ENCODE measurements at places on chromosomes 16 and 17.

GRCh38 chr16:8677481-8677880, 3.1 kb downstream of the ABAT start:
- DNase-seq, result no peak

DNA sequence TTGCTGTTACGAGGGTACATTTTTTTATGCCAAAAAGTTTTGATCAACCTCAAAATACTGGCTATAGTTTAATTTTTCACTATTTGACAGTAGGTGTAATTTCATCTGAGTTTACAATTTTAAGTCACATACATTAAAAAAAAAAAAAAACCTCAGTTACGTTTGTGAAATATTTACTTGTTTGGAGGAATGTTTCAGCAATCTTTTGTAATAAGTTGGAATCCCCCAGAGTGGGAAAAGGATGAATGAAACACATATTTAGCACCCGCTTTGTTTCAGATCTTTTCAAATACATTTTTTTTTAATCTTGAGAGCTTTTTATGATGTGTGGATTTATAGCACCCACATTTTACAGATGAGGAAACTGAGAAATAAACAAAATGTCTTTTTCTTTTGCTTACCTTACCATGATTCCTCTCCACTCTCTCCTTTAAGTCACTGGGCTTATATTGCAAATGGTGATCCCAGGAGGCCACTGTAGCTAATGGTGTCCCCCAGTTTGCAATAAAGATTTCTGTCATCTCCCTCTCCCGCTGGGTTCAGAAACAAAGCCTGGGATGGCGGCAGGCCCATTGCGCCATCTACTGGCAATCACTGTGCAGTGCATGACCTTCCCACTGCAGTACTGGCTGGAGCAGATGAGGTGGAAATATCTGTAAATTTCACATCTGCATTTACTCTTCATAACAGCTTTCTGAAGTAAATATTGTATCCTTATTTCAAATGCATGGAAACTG, 27.7 kb downstream of the TBC1D3B start:
- DNase-seq, result no peak

- no peak for DNase-seq
Observed at GRCh38 chr17:60103957-60104356, 25.2 kb upstream of the HEATR6 start.

DNA sequence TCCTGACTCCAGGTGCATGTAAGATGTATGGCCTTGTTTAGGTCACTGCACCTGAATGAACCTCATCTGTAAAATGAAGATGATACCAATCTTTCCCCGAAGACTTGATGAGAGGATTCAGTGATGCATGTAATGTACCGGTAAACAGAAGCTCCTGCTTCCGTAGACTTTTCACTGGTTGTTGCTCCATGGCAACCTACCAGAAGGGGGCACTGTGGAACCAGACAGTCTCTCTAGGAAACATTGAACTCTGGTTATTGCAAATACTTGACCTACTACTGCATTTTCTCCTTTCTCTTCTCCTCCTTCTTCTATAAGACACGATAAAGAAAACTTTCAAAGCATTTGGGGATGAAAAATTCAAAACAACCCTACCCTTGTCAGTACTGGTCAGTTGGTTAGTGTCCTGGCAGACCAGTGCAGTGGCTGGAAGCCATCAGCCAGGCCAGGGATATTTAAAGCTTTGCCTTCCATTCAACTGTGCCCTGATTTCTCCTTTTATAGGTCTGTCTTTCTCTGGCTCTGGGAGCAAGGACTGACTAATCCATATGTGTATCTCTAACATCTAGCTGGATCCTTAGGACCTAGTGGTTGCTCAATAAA, 667.4 kb upstream of the SALL1 start:
- no peak for DNase-seq

DNA sequence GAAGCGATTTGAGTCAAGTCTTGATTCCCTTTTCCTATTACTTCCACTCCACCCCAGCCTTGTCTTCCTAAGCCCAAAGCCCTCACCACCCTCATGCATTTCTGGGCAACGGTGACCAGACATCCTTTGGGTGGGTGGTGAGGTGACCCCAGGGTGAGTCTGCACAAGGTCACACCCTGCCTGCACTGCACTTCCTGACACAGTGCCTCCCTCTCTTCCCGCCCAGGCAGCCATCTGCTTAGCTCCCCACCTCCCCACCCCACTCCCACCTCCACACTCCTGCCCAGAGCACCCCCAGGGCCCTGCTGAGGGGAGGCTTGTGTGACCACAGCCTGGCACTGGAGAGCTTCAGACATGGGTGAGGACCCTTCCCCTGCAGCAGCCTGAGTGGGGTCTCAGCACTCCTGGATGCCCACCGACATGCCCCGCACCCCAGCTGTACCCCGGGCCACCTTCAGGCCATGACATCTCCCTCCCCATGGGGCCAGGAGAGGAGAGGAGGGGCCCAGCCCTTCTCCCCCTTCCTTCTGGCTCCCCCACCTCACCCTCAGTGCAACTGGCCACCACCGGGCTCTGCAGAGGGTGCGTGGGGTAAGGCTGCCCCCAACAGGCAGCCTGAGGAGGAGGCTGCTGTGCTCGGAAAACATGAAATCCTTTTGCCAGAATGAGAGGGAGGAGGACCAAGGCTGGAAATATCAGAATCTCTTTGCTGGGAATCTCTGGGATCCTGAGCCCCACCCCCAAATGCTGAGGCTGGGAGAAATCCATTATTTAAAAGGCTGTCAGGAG, 68.6 kb downstream of the CCT6B start:
- no peak for DNase-seq

- no peak for DNase-seq
Observed at GRCh38 chr16:86942151-86943051, 364.1 kb downstream of the FOXL1 start.

DNA sequence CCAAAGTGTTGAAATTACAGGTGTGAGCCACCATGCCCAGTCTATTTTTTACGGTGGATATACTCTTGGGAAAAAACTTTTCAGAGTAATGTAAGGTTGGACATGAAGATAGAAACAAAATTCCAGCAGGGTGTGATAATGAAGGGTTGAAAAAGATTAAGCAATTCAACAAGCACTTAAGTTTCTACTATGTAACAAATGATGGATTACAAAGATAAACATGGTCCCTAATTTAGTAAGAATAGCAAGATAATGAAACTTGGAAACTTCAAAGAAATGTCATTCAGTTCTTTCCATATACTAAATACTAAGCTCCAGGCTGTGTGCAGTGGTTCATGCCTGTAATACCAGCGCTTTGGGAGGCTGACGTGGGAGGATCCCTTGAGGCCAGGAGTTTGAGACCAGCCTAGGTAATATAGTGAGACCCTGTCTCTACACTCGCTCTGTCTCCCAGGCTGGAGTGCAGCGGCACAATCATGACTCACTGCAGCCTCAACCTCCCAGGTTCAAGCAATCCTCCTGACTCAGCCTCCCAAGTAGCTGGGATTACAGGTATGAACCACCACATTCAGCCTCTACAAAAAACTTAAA, 31.0 kb downstream of the PSMD12 start:
- no peak for DNase-seq

GRCh38 chr17:82003411-82004381, 19.0 kb downstream of the CENPX start:
- DNase-seq, result no peak

DNA sequence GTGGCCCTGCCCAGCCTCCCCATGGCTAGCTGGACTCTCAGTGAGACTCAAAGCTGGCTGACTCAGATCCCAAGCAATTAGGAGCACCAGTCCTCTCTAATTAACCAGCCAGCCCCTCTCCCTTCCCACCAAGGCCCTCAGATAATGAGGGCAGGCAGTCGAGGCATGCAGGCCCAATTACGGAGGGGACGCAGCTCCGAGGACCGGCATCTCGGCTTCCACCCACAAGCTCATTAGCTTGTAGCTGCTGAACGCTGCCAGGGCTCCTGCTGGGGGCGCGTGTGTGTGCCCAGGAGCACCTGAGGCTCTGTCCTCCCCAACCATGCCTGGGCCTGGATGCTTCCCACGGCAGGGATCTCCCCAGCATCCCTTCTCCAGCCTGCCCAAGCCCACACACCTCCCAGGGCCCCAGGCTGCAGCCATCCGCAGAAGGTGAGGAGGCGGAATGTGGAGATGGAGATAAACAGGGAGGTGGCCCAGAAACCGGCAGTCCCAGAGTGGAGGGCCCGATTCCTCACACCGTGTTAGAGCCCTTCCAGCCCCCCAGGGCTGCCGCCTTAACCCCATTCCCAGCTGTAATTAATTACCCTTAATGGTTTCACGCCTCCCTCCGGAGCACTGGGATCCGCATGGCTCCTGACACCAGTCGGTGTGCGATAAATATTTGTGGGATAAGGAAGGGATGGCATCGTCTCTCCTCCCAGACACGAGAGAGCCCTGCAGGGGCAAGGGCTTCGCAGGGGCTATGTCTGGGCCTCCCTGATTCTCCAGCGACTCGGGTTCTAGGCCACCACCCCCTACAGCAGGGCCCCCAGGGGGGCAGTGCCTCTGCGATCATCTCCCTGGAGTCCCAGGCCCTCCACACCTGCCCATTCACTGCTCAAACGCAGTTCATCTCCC, 42.2 kb downstream of the RPH3AL start:
- no peak for DNase-seq

GRCh38 chr17:2406903-2407790, 6.3 kb upstream of the MNT start:
- no peak for DNase-seq

DNA sequence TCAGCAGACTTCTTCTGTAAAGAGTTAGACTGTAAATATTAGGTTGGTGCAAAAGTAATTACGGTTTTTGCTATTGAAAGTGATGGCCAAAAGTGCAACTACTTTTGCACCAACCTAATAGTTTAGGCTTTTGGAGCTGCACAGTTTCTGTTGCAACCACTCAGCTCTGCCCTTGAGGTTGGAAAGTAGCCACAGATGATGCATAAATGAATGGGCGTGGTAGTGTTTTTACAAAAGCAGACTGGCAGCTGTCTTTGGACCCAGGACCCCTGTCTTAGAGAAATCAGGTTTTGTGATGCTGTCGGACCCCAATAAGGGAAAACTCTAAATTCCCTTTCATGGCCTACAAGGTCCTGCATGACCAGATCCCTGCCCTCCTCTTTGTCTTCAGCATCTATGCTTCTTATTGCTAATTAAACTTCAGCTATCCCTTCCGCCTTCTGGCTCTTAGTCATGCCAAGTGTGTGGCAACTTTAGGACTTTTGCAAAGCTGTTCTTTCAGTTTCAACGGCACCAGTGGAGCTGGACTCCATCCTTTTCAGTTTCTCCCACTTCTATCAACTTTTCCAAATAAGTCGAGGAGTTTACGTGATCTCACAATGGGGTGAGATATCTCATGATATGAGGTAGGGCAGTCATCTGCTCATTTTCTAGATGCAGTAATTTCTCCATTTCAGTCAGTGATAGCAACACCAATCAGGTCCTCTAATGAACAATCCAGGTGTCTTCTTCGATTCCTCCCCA, 232.3 kb downstream of the XYLT1 start:
- DNase-seq, result no peak

DNA sequence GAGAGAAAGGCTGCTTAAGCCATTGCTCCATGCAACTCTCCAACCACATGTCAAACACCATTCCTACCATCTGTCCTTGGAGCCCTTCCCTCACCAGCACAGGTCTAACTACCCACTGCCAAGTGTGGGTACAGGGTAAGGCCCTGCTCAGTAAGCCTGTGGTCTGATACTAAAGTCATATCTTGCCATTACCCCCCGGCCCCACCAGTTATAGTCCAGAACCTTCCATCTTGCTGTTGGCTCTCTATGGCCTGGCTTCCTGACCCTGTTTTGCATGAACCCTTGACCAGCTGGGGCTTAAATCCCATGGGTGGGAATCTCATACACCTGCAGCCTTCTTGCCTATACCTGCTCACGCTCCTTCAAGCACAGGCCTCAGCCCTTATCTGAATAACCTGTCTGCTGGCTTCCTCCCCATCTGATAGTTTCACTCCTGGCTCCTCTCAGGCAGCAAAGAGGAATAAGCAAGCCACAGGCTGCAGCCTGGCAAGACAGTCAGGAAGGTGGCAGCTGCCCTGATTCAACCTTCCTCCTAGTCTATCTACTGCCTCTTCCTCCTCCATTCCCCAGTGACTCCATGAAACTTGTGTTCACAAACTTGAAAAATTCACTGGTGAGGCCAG, 64.1 kb downstream of the ZFHX3 start:
- no peak for DNase-seq

DNA sequence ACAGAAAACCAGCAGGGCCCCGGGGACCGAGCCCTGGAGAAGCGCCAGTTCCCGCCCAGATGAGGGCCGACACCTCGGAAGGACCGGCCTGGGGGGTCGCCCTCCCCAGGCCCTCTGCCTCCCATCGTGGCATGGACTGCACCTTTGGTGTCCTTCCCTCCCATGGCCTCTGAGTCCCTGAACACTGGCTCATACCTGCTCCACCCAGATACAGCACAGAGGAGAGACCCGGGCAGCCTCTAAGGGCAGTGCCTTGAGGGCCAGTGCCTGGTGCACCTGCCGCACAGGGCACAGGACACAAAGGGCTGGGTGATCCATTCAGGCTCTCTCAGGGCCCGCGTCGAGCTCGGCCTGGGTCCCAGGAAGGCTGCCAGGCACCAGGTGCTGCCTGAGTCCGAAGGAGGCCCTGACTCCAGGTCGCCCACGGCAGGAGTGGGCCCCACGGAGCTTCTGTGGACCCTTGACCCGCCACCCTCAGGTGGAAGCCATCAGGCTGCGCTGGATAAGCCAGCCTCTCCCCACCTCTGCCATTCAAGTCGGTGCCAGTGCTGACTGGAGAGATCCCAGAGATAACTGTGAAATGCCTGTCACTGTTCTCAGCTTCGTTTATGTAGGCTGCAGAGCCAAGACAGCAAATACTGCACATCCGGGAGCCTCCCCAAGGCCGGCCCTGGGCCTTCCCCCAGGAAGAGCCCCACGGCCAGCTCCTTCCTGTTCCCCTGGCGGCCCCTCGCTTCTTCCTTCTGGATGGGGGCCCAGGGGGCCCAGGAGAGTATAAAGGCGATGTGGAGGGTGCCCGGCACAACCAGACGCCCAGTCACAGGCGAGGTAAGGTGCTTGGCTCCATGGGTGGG, at the start of gene ZG16B:
TSS of gene ZG16B (plus strand) at position 803 of the 854 bp plus-strand sequence. CDS start 139 bp downstream, outside the sequence.
- no peak for DNase-seq

- DNase-seq, result no peak
Observed at GRCh38 chr16:424033-424622, 1.3 kb upstream of the RAB11FIP3 start.

DNA sequence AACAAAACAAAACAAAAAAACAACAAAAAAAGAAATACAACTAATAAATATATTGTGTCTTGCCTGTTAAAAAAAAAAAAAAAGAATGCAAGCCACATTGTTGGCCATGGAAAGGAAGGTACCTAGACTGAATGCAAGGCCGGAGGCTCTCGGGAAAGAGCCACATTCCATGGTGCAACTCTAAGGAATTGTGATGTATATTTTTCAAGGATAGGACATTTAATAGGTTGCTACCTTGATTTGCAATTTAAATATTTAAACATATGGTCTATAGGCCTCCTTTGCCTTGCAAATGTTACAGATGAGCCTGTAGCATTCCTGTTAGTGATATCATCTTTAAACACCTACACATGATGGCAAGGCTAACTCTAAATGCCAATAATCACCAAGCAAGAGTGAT, 650.9 kb downstream of the TOX3 start:
- DNase-seq, result no peak

GRCh38 chr16:87389245-87389644, 2.9 kb upstream of the MAP1LC3B start:
- no peak for DNase-seq

- DNase-seq, result no peak
Observed at GRCh38 chr17:74296548-74296936, 22.5 kb downstream of the DNAI2 start.

GRCh38 chr17:69373069-69373468, 41.4 kb upstream of the MAP2K6 start:
- DNase-seq, result no peak

GRCh38 chr16:74700116-74700437, 585 bp downstream of the MLKL start:
- no peak for DNase-seq

All from NCI-H2029 treated with DMSO at 0.1 percent for 48 hours (cell line).